ENCODE measurements at places on chromosomes 1 and 21.

DNA sequence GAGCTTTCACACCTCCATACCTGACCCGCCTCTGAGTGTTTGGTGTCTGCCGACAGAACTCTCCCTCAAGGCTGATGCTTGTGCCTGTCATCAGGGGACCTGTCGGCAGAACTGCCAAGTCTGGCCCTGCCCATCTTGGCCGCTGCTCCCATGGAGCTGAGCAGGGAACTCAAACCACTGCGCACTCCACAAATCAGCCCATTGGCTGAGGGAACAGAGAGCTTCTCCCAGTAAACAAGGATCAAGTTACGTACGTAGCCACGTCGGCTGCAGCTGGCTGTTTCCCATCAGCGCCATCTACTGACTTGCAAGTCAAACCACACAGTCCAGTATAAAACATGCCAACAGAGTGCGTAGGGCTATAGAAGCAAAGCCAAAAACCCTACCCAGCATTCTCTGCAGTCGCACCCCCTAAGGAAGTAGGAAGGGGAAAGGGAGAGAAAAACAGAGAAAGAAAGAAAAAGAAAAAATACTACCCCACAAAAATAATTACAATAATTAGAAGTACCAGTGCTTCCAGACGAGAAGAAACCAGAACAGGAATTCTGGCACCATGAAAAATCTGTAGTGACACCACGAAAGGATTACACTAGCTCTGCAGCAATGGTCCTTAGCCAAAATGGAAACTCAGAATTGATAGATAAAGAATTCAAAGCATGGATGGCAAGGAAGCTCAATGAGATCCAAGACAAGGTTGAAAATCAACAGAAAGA is 13.1 kb downstream of the KRTAP13-1 start:
- no peak for DNase-seq

GRCh38 chr1:31943546-31944184 is 5.5 kb upstream of the PTP4A2 start:
- DNase-seq, result no peak

DNA sequence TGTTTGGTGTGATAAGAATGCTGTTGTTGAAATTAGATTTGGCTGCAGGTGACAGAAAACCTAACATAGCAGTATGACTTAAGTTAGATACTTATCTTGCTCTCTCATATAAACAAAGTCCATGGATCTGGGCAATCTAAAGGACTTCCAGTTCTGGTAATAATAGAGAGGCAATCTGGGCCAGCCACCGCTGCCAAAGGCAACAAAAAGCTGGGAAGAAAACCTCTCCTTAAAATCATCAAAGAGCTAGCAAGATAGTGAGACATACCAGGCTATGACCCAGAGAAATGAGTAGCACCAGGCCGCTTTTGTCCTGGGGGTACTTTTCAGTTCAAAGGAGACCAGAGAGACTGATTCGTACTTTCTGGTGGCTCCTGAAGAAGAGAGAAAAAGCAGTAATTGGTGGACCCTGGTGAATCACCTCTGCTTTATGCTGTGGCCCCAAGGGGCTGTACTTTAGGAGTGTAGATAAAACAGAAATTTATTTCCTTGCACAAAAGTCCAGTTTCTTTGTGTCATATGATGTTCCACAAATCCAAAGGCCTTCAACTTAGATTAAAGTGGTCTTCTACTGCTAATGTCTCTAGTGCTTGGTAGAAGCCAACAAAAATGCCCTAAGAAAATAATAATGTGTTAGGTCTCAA is 125.4 kb downstream of the TBX19 start:
- no peak for DNase-seq

GRCh38 chr1:38603907-38604306 is 255.7 kb downstream of the RRAGC start:
- no peak for DNase-seq

DNA sequence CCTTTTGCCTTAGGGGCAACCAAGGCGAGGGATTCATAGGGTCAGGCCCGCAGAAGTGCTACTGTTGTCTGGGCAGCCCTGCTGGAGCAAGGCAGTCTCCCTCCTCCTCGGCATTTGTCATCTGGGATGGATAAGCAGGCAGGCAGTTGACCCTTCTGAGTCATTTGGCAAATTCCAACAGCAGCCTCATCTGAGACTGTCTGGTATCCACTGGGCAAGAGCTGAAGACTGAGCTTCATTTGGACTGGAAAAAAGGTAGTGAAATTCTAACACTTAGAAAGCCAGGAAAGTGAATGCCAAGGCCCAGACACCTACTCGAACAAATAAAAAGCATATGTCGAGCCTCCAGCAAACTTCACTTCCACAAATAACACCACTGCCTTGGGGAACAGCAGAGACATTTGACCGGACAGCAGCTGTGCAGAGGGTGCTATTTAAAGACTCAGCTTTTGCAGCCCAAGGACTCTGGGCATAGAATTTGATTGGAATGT is 4.0 kb upstream of the ZBTB40 start:
- no peak for DNase-seq

DNA sequence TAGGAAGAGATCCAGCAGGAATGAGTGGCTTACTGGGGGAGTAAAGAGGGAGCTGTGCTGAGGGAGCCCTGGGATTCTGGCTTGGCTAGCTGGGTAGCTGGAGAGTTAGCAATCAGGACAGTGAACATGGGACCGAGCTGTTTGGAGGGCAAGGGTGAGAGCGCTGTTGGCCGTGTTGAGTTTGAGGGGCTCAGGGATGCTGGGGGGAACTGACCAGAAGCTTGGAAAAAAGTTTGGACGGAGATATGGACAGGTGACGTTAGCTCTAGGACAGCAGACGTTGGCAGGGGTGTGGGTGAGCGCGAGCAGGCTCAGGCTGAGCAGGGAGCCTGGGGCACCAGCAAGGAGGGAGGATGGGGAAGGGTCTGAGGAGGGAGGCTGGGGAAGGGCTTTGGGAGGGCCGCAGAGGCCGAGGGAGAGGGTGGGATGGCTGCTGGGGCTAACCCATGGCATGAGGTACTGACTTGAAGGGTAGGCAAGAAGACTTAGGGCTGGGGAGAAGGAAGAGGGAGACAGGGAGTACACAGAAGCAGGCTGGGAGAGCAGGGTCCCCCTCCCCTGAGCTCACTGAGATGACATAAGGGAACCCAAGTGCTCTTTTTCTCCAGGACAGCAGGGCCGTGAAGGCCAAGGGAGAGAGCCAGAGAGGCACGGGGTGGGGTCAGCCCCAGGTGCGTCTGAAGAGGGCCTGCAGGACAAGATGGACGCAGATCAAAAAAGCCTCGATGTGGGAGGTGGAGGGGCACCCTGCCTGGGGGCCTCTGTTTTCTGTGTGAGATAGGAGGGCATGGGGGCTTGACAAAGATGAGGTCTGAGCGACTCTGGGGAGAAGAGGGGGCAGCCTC is 8.2 kb downstream of the SH2D2A start:
- no peak for DNase-seq
